Left cardiac atrium (tissue), 4 donors: ENCODE measurements at places on chromosomes 4 and X. TPM values are rescaled to one million over a fixed set of nuclear protein-coding genes. Genes with fewer than 3 reads are reported as not detected.

PRMT9 gene
- total RNA-seq = 6.1 TPM

RHOH gene
- total RNA-seq = 0.68 TPM

FAM149A gene
- 13.1 TPM for total RNA-seq

GYG2 gene
- total RNA-seq = 21.1 TPM

NRK gene
- total RNA-seq = 0.44 TPM

MAGEA6 gene
- total RNA-seq = not detected

ARX gene
- not detected for total RNA-seq

ZCCHC12 gene
- total RNA-seq = not detected

IDH3G gene
- 68.4 TPM for total RNA-seq

ASB5 gene
- 1.3 TPM for total RNA-seq

MAGED4 gene
- total RNA-seq = 1.3 TPM

IL13RA2 gene
- total RNA-seq = 0.37 TPM

EXOSC9 gene
- total RNA-seq = 11.0 TPM

ZNF182 gene
- 2.7 TPM for total RNA-seq

KLB gene
- 1.7 TPM for total RNA-seq

CFAP99 gene
- not detected for total RNA-seq

IL1RAPL1 gene
- 1.7 TPM for total RNA-seq

MUC7 gene
- not detected for total RNA-seq
